ENCODE measurements at places on chromosomes 7 and 10.

- no peak for DNase-seq
Measured at GRCh38 chr7:69403169-69403568, 195.1 kb upstream of the AUTS2 start.

DNA sequence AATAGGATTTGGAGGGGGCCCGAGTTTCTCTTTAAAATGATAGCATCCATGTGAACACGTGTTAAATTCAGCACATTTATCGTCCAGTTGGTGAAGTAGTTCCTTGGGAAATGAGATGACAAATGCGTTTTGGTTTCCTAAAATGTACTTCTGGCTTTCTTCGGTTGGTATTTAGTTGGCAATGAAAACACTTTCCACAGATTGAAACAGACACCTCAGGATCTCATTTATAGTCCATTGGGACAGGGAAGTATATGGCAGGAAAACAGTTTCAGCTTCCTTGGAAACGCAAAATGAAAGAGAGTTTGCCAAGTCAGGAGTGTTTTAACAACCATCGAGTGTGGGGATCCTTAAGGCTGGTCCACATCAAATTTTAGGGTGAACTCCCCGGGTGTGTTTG is 19.4 kb upstream of the LYZL1 start:
- DNase-seq, result no peak

GRCh38 chr10:4176500-4177281 is 391.7 kb upstream of the KLF6 start:
- DNase-seq, result no peak

DNA sequence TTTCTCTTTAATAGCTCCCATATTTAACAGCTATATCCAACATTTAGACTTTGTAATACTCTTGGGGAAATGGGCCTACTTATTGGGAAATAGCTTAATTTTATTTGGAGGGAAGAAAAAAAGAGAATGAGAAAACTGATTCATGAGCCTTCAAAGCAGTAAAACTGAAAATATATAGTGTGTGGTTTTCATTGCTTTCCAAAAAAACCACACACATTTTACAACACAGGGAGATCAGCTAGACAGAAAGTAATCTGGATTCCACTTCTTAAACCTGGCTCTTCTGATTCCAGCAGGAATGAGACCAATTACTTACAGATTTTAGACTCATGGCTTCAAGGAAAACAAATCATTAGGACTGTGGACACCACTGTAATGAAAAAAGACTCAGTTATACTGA is 48.7 kb downstream of the CH25H start:
- DNase-seq, result no peak

DNA sequence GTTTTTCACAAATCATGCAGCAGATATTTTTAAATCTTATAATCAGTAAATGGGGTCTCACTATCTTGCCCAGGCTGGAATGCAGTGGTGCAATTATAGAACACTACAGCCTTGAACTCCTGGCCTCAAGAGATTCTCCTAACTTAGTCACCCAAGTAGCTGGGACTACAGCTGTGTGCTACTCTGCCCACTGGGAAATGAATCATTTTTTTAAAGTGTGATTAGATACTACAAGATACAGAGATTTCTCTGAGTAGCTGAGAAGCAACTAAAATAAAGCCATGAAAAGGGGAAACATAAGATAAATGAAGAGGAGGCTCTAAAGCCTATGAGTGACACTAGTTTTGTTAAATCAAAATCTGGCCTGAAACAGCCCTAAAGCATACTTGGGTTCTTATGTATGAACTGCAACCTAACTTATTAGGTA is 119.7 kb downstream of the JMJD1C start:
- no peak for DNase-seq

Measured in GM19239 (cell line).